ENCODE measurements at places on chromosomes 11 and 22. TPM values are rescaled to one million over a fixed set of nuclear protein-coding genes. Genes with fewer than 3 reads are reported as not detected.

The CLCF1 gene
- total RNA-seq: 6.4 TPM

The DKK3 gene
- total RNA-seq: 162 TPM

The NPAS4 gene
- total RNA-seq: not detected

The SLC5A1 gene
- total RNA-seq: 1.4 TPM

The OR51B2 gene
- total RNA-seq: not detected

The OR9G4 gene
- not detected for total RNA-seq

The C2CD2L gene
- total RNA-seq: 13.0 TPM

The INS gene
- total RNA-seq: not detected

DNA sequence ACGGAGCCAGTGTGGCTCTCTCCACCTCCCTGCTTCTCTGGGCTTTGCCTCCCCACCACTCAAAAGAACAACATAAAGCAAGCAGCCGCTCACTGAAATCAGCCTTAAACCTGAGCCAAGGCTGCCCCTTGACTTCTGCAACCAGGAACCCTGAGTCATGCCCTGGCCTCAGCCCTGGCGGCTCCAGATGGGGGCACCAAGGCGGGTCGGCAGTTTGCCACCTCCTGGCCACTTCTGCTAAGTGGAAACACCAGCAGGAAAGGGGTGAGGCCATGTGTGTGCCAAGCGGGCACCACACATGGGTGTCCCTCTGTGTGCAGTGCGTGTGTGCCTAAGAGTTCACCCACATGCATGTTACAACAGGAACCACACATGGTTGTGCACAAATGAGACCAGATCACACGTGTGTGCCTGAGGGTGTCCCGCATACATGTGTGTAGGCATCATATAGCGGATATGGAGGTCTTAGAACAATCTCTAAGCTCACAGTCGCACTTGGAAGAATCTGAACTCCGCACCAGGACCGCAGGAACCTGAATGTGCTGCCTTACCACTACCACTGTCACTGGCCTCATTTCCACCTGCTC lies 221.2 kb downstream of the MN1 start:
- no peak for DNase-seq

- DNase-seq: no peak
These were observed 134.3 kb downstream of the TEAD1 start for GRCh38 chr11:12808519-12808918.

DNA sequence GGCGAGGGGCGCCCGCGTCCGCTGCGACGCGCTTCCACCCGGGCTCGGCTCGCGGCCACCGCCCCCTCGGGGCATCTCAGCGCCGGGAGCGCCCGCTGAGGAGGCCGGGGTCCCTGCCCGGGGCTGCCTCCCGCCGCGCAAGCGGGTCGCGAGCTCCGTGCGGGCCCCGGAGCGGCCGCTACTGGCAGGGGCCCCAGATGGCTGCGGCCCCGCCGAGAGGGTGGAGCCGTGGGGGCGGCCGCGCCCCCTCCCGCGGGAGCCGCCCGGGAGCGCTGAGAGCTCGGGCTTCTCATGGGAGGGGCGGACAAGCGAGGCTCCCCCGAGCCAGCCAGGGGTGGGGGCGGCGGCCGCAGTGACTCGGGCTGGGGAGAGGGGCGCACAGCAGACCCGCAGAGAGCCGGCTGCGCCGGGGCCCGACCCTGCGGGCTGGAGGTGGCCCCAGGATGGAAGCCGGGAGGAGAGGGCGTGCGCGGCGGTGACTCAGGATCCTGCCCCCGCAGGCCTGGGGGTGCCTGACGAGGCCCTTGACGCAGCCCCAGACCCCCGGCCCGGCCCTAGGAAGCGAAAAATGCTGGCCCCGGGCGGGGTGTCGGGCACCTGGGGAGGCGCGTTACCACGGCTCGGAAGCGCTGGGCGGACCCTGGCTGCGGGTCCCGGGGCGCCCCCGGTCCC lies 603 bp upstream of the ZFTA start:
- DNase-seq: no peak

DNA sequence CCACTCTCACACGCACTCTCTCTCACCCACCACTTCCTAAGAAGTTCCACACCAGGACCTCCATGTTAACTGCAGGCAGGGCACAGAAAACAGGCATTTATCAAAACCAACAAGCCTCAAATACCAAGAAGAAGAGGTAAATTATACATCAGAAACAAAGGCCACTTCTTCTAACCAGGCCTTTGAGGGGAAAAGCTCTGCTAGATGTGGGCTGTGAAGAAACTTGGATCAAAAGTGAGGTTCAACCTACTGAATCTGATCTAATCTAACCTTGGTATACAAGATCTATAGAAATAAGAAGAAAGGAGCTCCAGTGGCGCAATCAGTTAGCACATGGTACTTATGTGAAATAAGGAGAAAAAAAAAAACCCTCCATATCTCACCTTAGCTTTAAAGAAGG lies 91.9 kb downstream of the FAM168A start:
- DNase-seq: no peak

DNA sequence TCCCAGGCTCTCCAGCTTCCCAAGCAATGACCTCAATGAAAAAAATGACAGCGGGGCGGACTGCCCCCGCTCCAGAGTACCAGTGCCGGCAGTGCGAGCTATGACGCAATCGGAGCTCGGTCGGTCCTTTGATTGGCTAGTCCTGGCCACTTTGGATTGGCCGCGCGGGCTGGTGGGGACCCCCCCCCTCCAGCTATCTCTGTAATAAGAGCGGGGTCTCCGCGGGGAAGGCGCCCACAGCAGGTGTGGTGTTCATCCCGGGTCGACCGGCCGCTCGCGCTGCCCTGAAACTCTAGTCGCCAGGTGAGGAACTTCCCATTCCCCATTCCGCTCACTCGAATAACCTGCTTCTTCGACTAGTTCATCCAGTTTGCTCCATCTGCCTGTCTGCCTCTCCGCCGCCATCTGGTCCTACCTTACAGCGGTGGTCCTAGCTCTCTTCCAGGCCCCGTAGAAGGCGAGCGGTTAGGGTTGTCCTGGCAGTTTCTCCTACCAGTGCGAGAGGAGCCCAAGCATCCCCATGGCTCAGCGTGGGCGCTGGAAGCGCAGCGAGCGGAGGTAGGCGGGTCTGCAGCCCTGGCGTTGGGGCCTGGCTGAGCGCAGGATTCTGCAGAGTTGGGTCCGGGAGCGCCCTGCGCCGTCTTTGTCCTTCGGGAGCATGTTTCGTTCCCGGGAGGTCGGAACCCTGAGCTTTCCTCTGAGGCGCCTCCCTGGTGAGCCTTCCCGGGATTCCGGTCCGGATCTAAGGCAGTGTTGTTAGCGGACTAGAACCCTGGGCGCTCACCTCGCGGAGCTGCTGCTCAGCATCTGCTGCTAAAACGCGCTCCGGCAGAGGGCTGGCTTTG lies at the start of gene CALCB:
TSS of gene CALCB (plus strand) at position 233 of the 845 bp plus-strand sequence. CDS start 1,126 bp downstream, outside the sequence.
- peak; percentile 78 for DNase-seq

DNA sequence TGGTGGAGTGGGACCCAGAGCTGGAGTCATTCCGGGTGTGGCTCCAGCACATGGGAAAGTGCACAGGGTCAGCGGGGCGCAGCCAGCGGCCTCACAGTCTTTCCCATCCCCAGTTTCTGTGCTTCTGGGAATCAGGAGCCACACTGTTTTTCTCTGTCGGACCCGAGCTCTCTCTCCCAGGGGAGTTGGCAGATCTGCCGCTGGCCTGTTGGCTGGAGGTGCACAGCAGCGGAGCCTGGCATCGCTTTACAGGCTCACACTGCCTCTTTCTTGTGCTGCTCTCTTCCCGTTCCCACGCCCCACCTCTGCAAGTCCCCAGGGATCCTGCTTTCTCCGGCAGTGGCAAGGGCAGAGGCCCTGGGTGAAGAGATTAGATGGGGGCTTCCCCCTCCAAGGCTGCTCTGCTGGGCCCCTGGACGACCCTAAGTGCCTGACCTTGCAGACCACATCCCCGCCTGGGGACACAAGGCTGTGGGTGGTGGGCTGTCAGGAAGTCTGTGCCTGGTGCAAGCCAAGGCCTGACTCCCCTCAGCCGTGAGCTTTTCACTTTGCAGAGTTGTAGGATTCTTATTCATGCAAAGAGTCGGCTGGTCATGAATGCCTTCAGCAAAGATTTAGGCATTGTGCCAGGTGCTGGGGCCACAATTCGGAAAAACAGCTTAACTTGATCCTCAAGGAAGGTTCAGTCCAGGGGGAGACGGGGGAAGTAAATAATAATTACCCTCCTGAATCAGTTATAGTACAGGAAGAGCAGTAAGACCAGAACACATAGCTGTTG lies 116.3 kb downstream of the TIMP3 start:
- DNase-seq: peak; percentile 59

GRCh38 chr22:44906999-44907644 lies 102.7 kb downstream of the PHF21B start:
- DNase-seq: peak; percentile 13

DNA sequence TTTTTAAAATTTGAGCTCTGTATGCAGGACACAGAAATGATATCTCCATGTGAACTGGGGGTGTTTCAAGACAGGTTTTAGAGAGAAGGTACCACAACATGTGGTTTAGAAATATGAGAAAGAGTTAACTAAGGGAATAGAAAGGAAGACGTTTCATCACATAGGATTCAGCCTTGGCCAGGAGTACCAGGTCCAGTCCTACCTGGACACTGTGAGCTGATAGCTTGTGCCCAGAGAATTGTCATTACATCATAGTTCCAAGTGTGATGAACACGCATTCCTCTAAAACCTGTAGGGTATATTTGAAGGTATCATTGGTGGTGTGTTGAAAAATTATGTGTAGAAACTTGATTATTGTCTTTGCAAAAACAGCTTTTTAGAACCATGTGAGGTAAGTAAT lies 1.8 kb downstream of the SLC22A9 start:
- DNase-seq: no peak

DNA sequence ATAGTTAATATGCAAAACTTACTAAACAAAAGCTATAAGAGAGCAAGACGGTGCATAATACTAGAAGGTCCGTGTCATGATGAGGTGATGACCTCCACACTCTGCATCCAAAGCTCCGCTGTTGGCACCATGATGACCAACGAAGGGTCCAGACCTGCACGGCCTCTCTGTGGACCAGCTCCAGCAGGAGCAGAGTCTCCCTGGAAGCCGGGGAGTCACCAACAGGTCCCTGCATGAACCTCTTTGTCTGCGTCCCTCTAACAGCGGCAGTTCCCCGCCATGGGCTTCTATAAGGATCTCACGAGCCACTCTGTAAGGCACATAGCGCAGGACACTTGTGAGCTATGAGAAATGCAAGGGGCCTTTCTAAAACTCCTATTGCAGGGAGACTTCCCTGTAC lies 517.3 kb downstream of the BRD1 start:
- no peak for DNase-seq

GRCh38 chr22:43131773-43132501 lies 11.3 kb downstream of the MCAT start:
- DNase-seq: no peak

GRCh38 chr22:39939830-39940229 lies 20.4 kb upstream of the TMA7B start:
- no peak for DNase-seq

GRCh38 chr11:134554861-134555260 lies 142.8 kb upstream of the B3GAT1 start:
- no peak for DNase-seq

DNA sequence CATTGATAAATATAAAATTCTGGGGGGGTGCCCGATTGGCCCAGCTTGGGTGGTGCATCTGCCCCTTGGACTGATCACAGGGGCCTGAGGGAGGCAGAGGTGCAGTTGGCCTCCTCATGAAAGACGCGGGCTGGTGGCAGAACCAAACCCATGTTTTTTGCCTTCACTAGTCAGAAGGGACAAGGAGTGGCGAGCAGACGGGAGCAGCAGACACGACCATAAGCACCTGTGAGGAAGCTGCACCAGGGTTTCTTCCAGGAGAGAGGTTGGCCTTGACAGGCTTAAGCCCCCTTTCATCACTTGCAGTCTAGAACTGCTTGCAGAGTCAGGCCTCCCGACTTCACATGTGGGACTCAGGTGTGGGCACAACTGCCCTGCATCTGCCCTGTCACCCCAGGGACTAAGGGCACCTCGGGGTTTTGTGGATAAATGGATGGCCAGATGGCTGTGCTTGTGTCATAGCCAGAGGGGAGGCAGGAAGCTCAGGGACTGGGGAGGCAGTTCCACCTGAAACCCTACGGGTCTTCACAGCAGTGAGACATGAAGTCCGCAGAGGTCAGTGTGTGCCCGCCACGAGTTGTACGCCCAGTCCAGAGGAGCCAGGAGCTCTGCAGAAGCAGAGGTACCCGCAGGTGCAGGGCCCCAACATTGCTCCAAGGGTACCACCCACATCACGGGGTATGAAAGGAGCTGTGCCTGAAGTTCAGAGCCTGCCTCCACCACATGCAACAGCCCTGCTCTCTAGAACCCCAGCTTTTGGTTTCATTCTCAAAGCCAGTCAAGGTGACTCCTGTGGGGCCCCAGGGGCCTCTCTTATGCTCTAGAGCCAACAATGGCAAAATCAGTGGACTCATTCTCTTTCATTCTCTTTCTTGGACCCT lies 18.2 kb upstream of the SYT13 start:
- no peak for DNase-seq

DNA sequence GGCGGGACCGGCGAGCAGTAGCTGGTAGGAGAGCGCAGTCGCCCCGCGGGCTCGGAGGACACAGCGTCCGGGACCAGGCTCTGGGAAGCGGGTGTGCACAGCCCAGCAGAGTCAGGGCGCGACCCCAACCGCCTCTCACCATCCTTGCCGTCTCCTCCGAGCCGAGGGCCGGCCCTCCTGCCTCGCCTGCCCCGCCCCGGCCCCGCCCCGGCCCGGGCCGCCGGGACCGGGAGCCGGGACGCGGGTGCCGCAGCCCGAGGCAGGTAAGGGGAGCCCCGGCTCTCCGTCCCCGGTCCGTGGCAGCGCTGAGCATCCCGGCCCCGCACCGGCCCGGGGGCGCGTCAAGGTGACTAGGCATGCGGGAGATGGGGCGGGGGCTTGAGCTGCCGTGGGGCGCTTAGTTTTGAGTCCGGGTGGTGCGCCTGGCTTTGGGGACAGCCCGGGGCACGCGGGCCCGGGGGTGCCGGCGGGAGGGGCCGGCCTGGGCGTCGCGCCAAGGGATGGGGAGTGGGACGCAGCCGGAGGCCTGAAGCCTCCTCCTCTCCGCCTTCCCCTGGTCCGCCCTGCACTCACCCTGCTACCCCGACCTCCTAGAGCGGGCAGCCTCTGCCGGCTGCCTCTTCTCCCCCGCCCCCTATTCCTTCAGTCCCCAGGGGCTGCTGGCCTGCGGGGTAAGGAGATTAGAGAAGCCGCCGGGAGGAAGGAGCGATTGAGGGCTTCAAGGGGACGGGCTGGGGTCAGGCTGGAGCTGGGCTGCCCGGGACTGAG lies at the start of gene ABCG4:
TSS of gene ABCG4 (plus strand) at position 35 of the 768 bp plus-strand sequence. CDS start 914 bp downstream, outside the sequence.
- peak; percentile 88 for DNase-seq

- DNase-seq: peak; percentile 89
These were observed 847 bp downstream of the ME3 start for GRCh38 chr11:86671531-86672006.

- DNase-seq: no peak
These were observed 4.5 kb downstream of the KIAA1671 start for GRCh38 chr22:24957043-24957442.

DNA sequence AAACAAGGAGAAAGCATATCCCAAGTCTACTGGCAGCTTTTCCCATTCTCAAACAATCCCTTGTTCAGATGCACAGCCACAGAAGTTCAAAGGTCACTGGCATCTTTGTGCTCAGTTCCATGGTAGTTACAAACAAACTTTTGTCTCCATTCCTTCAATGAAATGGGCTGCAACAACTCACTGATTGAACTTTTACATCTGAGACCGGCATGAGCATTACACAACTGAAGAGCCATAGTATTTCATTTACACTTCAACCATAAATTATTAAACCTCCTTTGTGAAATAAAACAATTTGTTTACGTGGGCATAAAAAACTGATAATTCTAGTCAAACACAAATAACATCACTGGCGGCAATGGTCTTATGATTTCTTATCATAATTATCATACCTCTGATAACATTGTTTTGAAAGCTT lies 67.8 kb upstream of the ARHGAP32 start:
- no peak for DNase-seq

- no peak for DNase-seq
These were observed 570.7 kb downstream of the JRKL start for GRCh38 chr11:96960476-96960875.

- DNase-seq: peak; percentile 77
These were observed 1.3 kb upstream of the BTBD18 start for GRCh38 chr11:57752954-57753353.

Data from upper lobe of left lung (tissue), 6 donors.